ENCODE measurements at places on chromosomes 3 and 15. TPM values are rescaled to one million over a fixed set of nuclear protein-coding genes. Genes with fewer than 3 reads are reported as not detected.

The GOLGA8H gene
- not detected for total RNA-seq

GRCh38 chr15:33152502-33153109, 41.9 kb downstream of the FMN1 start:
- no peak for DNase-seq

DNA sequence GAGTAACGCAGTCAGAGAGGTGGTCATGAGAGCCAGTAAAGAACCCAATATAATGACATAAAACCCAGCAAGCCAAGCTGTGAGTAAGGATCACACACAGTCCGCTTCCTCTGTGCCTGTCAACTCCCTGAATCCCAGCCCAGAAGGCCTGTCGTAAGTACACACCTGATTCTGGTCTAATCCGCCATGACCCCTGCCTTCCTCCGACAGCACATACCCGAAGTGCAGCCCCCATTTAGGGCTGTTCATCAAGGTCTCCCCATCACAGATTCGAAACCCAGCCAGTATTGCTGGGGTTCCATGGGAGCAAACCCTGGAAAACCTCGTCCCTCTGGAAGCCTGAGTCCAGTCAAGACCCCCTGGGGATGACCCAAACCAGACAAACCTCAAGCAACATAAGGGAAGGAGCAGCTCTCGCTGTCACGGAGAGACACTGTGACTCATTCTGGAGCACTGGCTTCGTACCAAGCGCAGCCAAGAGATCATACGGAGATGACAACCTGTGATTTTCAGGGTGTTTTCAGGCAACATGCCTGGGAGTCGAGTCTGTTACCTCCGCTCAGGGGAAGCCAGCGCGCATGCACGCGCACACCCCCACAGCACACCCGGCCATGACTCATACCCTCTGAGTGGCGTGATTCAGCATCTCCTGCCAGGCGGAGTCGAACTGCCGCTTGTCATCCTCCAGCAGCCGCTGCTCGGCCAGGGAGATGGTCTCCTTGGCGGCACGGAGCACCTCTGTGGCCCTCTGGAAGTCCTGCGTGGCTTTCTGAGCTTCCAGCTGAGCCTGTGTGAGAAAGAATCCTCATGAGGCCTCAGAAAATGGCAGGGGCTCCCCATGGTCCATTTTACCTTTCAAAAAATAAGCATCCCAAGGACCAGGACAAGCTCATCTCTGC, 63.0 kb downstream of the SH3BP5 start:
- DNase-seq = peak; percentile 90

DNA sequence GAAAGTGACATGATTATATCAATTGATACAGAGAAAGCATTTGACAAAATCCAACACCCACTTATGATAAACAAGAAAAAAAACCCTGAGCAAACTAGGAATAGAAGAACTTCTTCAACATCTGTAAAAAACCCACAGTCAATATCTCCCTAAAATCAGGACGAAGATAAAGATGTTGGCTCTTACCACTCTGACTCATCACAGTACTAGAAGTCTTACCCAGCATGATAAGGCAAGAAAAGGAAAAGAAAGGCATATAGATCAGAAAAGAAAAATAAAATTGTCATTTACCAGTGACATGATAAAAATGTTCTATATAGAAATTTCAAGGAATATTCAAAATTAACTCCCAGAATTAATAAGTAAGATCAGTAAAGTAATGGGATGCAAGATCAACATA, 7.2 kb upstream of the FBXW12 start:
- DNase-seq = no peak

DNA sequence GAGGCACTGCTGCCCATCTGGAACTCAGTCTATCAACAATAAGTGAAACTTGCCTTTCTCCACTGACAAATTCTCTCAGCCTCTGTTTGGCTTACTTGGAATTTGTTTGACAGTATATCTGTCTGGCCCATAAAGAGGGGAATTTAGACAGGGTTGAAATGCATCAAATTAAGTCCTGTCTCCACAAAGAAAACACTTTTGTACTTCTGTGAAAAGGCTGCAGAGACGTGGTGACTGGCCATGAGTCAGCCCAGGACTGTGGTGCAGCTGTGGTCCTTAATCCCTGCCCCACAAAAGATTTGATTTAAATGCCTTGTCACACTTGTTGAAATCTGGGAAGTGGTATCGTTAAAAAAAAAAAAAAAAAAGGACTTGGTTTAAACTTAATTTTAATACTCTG, 47.5 kb downstream of the RYR3 start:
- no peak for DNase-seq

- DNase-seq = no peak
Observed at GRCh38 chr3:45480218-45480617, 91.8 kb downstream of the LARS2 start.

- DNase-seq = no peak
Observed at GRCh38 chr3:81105789-81106488, 655.5 kb downstream of the GBE1 start.

DNA sequence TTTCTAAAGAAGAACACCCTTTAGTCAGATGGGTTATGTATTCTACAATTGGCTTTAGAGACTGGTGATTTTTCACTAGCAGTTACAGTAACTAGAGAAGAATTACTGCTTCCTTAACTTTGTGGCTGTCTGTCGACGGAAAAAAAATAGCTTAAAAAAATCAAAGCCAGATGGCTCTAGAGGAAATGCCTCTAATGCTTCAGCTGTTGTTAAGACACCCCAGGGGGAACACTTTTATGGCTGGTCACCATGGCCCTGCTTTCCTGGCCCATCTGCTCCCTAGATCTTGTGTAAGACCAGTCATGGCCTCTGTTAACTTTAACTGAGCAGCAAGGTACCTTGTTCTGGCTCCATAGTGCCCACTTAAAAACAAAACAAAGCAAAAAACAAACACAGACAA, 198.6 kb upstream of the PLSCR5 start:
- no peak for DNase-seq

DNA sequence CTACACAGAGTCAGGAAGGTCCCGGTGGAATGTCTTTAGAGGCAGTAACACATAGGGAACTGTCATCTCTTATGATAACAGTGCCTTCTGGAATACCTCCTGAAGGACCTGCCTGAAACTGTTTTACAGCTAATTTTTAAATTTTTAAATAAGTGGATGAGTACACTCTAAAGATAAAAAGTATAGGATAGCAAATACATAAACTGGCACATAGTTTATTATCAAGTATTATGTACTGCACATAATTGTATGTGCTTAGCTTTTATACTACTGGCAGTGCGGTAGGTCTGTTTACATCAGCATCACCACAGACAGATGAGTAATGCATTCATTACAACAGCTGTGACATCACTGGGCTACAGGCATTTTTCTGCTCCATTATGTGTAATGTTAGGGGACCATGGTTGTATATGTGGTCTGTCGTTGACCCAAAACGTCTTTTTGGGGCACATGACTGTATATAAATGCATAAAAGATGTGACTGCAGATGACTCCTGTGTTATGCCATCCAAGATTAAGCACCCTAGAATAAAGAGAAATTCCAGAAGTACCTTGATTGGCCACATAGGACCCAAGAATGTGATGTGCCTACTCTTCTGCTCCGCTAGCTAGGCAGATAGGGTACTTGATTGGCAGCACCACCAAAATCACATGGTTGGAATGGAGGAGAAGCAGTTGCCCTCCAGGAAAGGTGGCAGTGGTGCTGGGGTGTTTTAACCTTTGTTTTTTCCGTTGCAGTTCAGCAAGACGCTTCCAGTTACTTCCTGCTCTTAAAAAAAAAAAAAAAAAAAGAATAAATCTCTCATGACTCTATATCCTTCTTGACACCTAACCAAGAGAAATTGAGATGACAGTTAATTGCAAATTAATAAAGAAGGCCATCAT, 3.3 kb downstream of the VPS8 start:
- no peak for DNase-seq

GRCh38 chr15:73844356-73844755, 29.0 kb upstream of the TBC1D21 start:
- DNase-seq = no peak

DNA sequence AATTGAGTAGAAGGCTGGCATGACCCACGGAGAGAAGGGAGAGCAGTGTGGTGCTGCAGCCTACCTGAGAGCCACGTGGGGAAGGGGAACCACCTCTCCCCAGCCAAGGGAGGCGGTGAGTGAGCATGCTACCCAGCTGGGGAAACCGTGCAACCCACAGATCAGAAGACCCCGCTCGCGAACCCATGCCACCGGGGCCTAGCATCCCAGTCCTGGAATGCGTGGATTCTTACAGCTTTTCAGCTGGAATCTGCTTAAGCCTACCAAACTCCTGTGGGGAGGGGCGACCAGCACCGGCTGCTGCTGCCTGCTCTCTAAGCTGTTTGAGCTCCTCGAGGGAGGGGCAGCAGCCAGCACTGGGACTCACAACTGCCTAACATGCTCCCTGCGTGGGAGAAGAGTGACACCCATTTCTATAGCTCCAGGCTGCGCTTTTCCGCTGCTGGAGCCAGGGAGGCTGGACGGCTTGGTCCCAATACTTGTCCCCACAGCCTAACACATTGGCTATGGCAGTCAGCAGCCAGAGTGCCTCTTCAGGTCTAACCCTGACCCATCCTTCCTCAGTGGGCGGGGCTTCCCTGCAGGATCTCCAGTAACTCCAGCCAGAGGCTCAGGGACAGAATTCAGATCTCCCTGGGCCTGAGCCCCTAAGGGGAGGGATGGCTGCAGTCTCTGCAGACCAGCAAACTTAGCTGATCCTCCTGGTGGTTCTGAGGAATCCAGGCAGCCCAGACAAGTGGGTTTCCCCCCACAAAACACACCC, 20.0 kb upstream of the TEX55 start:
- DNase-seq = no peak

Measured in psoas muscle (tissue), 8 donors.